ENCODE measurements at places on chromosomes 16 and 17. TPM values are rescaled to one million over a fixed set of nuclear protein-coding genes. Genes with fewer than 3 reads are reported as not detected.

GRCh38 chr16:21647562-21648164, 4.7 kb downstream of the IGSF6 start:
- no peak for DNase-seq

GRCh38 chr17:8056976-8057625, 18.2 kb downstream of the ALOX15B start:
- DNase-seq, result no peak

GRCh38 chr17:49969134-49969759, at the start of gene DLX4:
DLX4 (plus strand) TSS chr17:49969190; CDS start chr17:49969469, 279 bp downstream.
- DNase-seq, result no peak

DNA sequence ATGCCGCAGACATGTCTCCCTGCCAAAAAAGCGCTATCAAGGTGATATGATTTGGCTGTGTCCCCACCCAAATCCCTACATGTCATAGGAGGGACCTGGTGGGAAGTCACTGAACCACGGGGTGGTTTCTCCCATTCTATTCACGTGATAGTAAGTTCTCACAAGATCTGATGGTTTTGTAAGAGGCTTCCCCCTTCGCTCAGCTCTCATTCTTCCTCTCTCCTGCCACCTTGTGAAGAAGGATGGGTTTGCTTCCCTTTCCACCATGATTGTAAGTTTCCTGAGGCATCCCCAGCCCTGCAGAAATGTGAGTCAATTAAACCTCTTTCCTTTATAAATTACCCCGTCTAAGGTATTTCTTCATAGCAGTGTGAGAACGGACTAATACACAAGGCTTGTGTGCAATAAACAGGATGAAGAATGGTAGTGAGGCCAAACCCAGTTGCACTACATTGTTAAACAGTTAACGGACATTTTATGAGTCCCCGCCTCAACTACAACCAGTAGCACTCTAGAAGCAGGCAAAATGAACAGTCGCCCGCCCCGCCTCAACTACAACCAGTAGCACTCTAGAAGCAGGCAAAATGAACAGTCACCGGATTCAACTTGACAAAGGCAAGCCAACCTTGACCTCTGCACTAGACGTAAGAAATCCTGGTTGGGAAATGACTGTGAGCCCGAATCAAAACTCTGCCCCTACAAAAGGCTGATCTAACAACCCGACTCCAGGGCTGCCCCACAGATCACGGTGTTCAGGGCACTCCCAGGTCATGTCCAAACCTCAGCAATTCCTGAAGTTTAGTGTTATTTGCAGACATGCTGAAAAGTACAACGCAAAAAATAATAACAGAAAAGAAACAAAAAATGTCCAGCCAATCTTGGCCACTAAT, 26.3 kb downstream of the VPS53 start:
- DNase-seq, result peak; percentile 58

- no peak for DNase-seq
Measured at GRCh38 chr17:76091526-76092286, 11.9 kb downstream of the EXOC7 start.

GRCh38 chr17:73514146-73514863, 129.9 kb downstream of the SDK2 start:
- DNase-seq, result no peak

DNA sequence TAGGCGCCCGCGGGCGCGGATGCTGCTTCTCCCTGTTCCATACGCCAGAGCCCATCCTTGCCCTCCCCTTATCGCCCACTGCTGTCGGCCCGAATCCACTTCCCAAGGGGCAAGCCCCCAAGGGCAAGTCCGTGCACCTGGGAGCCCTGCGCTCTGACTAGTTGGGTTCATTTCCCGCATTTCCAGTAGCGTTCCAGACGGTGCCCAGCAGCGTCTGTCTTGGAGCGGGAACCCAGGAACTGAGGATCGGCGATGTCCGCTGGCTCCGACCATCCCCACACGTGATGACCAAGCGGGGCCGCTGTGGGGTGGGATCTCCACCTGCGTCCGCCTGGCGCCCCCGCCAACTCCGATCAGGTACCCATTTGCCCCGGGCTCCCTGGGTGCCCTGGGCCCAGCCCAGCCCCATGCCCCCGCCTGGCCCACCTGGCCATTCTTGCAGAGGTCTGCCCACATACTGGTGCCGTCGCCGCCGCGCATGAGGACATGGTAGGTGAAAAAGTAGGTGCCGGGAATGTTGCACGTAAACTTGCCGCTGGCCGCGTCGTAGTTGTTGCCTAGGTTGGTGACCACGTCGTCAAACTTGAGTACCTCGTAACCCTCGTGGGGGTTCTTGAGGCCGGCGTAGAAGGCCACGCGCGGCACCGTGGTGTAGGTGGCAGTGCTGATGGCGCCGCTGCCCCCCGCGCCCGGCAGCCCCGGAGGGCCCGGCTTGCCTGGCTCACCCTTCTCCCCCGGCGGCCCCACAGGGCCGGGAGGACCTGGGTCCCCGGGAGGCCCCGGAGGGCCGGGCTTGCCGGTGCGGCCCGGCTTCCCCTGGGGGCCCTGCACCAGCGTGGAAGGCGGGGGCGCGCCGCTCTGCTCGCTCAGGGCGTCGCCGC, 837 bp downstream of the C1QL1 start:
- no peak for DNase-seq

- DNase-seq, result peak; percentile 43
Measured at GRCh38 chr17:74199306-74200092, 4.0 kb upstream of the RPL38 start.

DNA sequence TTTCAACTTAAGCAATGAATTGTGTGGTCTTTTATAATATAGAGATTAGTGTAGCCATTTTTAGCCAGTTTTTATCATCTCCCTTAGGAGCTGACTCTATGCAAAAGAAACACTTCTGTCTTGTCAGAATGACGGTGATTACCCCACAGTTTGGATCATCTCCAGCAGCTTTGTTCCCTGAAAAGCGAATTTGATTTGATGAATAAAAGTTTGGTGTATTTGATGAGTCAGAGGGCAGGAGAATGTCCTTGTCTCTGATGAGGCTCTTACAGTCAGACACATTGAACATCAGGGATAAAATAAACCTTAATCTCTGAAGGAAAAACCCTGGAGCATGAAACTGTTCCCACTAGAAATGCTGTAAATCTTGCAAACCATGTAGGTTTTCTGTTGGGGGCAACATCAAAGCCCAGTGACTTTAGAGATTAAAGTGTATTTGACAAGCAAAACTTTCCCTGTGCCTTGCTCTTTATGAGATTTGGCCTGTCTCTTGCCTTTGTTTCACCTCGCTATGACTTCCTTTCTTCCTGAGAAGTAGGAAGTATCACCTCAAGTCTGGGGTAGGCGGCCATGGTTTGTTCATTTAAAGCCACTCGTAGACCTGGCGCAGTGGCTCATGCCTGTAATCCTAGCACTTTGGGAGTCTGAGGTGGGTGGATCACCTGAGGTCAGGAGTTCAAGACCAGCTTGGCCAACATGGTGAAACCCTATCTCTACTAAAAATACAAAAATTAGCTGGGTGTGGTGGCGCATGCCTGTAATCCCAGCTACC, 209.3 kb downstream of the FTO start:
- peak; percentile 97 for DNase-seq

Gene MYH8
- not detected for total RNA-seq

Gene VPS4A
- 31.2 TPM for total RNA-seq

Gene IL21R
- 0.54 TPM for total RNA-seq

Gene HBQ1
- total RNA-seq, result 0.63 TPM
